Jurkat, Clone E6-1 (cell line): ENCODE measurements at places on chromosomes 11 and 22.

- DNase-seq = no peak
Measured at GRCh38 chr11:123250892-123251656, 56.0 kb upstream of the CLMP start.

DNA sequence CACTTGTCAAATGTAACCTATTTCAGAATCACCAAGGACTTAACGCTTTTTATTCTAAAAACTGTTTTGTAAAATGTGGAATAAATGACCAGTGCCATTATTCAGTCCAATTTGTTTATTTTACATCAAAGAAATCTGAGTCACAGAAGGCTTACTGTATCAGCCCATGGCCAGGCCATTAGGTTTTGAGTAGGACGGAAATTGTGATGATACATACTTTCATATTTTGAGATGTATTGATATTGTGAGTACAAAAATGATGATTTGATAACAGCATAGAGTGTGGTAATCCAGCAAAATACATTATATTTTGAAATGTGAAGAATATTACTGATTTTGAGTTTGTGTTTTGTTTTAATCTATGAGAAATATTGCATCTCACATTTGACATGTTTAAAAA lies 81.1 kb downstream of the PIWIL3 start:
- DNase-seq = no peak

DNA sequence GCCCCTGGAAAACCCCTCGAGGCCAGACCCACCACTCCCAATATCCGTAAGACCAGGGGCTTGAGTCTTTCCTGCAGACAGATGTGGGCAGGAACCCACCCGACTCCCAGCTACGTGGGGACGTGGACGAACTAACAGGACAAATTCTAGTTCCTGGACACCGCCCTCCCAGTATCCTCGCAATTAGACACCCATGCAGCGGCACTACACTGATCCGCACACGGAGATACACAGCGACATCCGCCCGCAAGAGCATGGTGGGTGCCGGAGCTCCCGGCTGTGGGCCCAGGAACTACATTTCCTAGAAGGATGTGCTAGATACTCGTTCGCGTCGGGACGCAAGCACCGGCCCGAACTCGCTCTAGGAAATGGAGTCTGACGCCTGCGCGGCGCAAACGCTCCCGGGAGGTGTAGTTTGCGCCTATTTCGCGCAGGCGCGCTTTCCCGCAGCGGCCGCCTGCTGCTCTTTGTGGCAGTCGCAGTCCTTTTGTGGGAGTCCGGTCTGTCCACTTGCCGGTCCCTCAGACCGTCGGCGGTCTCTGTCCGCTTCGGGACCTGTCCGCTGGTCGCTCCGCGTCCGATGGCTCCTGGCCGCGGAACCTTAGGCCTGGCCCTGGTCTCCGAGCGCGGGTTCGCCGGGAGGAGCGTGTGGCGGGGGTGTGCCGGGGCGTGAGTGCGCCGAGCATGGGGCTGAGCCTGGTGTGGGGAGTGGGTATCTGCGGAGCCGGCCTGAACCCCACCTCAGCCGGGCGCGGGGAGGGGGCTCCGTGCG lies at the start of gene ZNF74:
Gene ZNF74 (plus strand): TSS at position 447 of the 772 bp plus-strand sequence. CDS start 478 bp downstream, outside the sequence.
- peak; percentile 89 for DNase-seq

GRCh38 chr11:1502168-1502953 lies 15.8 kb upstream of the MOB2 start:
- DNase-seq = no peak

DNA sequence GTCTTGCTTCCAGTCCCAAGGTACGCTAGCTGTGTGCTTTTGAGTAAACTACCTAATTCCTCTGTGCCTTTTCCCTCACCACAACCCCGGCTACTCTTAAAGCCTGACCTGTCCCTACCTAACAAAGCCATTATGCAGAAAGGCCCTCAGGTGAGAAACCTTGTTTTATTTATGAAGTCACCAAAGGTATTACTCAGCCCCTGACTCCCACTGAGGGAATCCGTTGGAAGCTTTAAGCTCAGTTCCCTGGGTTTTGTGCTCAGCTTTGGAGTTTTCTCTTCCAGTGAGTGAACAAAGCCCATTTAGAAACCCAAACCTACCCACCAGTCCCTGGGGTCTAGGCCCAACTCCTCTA lies 90.9 kb downstream of the APIP start:
- DNase-seq = no peak

DNA sequence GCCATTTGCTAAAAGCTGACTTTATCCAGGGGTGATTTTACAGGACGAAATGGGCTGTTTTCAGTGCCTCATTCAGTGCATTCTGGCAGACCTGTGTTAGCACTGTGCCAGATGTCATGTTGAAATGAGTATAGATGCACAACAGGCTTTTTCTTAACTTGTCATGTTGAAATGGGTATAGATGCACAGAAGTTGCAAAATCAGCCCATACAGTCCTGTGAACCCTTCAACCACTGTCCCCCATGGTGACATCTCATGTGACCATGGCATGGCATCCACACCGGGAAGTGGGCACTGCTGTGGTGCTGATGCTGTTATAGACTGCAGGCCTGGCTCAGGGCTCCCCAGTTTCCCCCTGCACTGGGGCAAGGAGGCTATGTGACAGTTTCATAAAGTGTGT lies 2.5 kb downstream of the TALDO1 start:
- DNase-seq = no peak

DNA sequence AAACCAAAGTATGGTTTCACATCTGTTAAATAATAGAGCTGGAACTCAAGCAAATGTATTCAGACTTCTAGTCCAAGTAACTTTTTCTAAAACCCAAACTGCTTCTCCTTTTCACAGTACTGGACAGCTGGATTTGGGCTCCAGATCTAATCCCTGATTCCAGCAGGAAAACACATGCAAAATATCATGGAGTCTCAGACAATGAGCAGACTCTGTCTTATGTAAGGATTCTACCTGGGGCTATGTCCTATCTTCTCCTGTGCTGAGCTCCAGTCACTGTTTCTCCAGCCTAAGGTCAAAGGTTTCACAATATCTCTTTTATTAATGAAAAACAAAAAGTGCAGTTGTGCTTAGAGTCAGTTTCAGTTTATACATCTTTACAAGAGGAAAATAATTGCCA lies 83.2 kb upstream of the EED start:
- no peak for DNase-seq

GRCh38 chr22:40054486-40054885 lies 59.7 kb downstream of the FAM83F start:
- DNase-seq = no peak

- no peak for DNase-seq
Measured at GRCh38 chr22:19865141-19865829, 10.6 kb upstream of the GNB1L start.

GRCh38 chr11:107274138-107274537 lies 183.5 kb downstream of the CWF19L2 start:
- DNase-seq = no peak

DNA sequence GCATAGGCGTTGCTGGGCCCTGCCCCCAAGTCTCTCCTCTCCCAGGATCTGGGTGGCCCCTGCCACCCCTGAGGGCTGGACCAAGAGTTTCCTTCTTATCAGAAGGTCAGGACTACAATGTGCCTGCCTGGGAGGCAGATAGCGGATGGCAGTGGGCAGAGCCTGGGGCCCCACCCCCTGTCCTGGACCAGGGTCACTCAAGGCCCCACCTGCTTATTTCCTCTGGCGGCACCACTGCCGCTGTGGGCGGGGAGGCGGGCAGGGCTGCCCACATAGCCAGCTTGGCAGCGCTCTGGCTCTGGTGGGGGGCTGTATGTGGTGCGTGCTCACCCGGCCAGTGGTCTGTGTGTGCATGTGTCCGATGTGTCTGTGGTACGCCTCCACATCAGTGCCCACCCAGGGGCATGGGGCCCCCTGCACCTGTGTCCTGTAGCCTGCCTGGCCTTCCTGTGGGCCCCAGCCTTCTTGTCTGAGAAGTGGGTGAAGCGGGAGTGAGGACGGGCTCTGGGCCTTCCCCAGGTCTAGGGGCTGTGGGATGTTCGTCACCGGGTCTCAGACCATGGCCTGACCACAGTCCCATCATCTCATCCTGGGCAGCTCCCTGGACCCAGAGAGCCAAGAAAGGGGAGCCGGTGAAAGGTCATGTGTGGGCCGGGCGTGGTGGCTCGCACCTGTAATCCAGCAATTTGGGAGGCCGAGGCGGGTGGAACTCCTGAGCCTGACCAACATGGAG lies 3.0 kb downstream of the GAS2L1 start:
- no peak for DNase-seq

DNA sequence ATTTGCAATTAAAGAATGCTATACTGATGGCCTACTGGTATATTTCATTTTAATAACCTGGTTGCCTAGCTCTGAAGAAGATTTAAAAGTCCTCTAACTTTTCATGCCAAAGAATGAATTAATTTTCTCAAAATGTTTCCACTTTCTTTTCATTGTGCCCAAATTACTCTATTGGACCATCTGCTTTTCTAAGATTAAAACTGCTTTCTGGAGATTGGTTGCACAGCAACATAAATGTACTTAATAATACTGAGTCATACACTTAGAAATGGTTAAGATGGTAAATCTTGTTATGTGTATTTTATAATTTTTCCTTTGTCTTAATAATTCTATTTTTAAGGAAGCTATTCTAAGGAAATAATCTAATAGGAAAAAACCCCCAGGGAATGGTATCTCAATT lies 150.2 kb downstream of the SWAP70 start:
- no peak for DNase-seq

GRCh38 chr11:17575431-17576425 lies 28.7 kb downstream of the OTOG start:
- DNase-seq = no peak

DNA sequence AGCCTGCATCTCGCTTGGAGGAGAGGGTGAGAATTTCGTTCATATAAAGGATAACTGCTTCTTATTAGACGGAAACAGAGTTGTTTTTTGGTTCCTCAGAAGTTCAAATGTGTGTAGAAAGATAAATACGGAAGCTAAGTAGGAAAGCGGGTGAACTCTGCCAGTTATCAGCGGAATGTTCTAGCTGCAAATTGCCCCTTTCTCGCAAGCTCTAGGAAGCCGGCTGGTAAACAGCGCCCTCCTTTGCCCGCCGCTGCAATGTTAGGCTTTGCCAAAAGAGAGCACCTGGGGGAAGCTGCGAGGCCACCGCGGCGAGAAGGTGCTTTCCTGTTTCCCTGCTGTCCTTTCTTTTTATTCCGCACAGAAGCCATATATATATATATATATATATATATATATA lies 67.0 kb downstream of the IGLL5 start:
- DNase-seq = no peak

GRCh38 chr11:18972336-18972735 lies 33.1 kb upstream of the MRGPRX1 start:
- no peak for DNase-seq

GRCh38 chr22:19503869-19504268 lies 20.3 kb downstream of the CLDN5 start:
- DNase-seq = peak; percentile 17

DNA sequence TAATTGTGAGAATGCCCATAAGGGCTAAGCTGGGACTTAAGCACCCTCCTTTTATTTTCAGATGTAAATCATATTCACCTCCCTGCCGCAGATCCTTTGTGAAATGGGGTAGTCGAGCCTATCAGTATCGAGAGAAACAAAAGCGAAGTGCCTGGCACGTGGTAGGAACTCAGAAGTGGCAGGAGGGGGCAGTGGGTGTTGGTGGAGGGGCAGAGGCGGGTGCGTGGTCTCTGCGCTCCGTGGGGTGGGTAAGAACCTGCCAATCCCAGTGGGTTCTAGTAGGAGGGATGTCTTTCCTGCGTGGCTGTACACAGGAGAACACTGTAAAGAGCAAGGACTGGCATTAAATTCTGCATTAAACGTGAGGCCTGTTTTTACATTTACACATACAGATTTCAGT lies 21.8 kb upstream of the PARVB start:
- DNase-seq = no peak

DNA sequence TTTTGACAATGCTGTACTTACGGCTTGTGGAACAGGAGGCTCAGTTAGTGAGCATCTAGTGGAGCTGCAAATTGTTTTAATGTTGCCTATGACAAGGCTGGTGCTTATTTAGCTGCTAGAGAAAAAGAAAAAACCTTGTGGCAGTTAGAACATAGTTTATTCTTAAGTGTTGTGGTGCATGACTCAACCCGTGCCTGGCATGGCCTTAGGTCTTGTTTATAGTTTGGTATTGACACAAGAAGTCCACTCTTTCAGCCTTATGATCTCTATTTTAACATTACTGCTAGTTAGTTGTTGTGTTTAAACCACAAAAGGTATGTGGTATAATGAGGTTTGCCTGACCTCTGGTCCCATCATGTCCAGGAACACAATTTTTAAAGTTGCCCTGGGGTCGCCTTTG lies 744.6 kb downstream of the FAM181B start:
- DNase-seq = no peak

DNA sequence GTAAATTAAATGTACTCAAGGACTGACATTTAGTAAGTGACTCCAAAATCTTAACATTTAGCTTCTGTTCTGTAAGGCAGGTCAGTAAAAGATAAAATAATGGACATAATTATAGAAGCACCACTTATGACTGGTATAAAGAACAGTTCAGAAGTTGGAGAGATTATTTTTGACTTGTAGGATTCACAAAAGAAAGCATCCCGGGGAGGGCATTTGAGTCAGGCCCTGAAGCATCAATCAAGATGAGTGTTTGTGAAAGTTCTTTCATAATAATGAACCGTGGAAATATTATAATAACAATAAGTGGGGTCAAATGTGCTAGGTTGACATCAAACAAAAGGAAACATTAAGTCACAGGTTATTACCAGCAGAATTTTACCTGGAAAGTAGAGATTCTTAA lies 201.9 kb downstream of the DDX10 start:
- no peak for DNase-seq

DNA sequence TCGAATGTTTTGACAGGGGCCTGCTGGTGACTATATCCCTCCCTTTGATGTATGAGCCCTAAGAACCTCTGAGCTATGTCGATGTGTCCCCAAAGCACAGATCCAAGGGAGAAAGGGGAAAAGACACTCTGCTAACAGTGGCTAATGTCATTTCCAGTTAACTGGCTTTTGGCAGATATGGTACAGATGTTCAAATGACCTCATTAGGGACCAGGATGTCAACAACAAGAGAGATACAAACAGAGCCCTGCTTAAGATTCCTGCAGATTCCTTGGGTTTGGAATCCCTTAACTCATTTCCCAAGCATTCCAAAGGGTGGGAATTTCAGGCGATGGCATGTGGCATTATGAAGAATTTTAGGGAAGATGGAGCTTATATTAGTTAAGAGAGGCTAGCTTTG lies 517.3 kb downstream of the SOX6 start:
- no peak for DNase-seq

GRCh38 chr11:81286550-81286949 lies 1447.1 kb downstream of the FAM181B start:
- DNase-seq = no peak

- no peak for DNase-seq
Measured at GRCh38 chr11:86211619-86212018, 32.9 kb upstream of the EED start.

GRCh38 chr11:74948546-74948897 lies 369 bp downstream of the XRRA1 start:
- peak; percentile 14 for DNase-seq

DNA sequence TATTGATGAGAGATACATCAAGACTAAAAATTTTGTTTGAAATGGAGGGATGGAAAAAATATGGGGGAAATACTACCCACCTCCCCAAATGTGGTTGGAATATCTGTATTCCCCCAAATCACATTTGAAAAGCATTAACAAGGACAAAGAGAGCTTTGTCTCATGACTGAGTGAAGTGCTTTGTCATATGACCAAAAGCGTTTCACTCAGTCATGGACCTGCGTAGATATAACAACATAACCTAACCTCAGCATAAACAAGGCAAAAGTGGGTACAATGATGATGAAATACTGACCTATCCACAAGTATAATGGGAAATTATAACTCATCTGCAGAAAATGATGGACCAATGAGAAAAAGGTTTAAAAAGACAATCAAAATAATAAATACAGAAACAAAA lies 418.3 kb downstream of the TBC1D22A start:
- DNase-seq = no peak
